AG10803 (cell line): ENCODE measurements at places on chromosomes 11 and 22.

DNA sequence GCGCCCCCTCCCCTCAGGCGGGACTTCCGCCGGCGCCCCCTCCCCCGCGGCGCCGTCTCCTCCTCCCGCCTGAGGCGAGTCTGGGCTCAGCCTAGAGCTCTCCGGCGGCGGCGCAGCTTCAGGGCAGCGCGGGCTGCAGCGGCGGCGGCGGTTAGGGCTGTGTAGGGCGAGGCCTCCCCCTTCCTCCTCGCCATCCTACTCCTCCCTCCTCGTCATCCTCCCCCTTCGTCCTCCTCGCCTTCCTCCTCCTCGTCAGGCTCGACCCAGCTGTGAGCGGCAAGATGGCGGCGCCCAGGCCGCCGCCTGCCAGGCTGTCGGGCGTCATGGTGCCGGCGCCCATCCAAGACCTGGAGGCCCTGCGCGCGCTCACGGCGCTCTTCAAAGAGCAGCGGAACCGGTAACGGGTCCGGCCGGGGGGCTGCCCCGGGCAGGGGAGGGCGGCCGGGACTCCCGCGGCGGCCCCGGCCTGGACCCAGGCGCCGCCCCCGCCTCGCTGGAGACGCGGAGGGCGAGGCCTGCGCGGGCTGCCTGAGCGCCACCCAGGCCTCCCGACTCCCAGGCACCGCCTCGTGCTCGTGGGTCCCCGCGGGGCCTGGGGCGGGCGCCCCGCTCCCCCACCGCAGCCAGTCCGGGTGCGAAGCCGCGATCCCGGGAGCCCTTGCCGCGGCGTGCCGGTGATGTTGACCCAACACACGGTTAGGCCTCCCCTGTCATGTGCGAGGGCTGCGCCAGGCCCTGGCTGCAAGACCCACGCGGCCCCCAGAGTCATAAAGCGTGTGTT is at the start of gene ATXN10:
TSS of gene ATXN10 (plus strand) at position 52 of the 781 bp plus-strand sequence. CDS start at position 282, 230 bp downstream.
- peak; percentile 79 for DNase-seq

GRCh38 chr11:6557761-6558674 is 45.4 kb downstream of the RRP8 start:
- no peak for DNase-seq

DNA sequence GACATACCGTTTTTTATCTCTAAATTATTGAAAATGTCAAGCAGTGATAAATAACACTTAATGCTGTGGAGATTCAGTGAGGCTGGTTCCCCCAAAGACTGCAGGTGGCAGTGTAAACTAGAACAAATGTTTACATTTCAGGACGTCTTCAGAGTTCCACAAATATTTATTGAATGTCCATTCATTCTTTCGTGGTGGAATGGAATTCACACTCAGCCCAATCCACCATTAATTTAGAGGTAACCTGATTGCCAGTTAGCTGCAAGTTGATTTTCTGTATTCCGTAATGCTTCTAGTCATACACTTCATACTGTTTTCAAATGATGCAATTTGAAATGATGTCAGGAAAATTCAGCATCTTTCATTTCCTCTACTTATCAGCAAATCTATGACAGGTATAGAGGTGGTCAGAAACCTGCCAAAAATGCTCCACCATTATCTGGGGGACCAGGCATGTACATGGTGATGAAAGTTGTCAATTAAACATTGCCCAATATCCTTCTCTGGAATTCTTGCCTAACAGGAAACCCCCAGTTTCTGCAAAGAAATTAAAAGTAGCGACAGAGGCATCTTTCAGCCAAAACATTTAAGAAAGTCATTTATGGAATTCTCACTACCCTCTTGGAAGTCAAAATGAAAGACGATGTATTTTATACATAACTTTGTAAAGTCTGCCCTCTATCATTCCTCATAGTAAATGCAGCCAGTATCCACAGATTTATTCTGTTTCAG is 94.3 kb upstream of the BMAL1 start:
- peak; percentile 91 for DNase-seq

- DNase-seq: no peak
Observed at GRCh38 chr11:95254716-95255115, 23.7 kb upstream of the SESN3 start.

GRCh38 chr11:14518820-14519219 is 1.4 kb downstream of the PSMA1 start:
- no peak for DNase-seq
